ENCODE measurements at places on chromosomes 2 and 18. TPM values are rescaled to one million over a fixed set of nuclear protein-coding genes. Genes with fewer than 3 reads are reported as not detected.

DNA sequence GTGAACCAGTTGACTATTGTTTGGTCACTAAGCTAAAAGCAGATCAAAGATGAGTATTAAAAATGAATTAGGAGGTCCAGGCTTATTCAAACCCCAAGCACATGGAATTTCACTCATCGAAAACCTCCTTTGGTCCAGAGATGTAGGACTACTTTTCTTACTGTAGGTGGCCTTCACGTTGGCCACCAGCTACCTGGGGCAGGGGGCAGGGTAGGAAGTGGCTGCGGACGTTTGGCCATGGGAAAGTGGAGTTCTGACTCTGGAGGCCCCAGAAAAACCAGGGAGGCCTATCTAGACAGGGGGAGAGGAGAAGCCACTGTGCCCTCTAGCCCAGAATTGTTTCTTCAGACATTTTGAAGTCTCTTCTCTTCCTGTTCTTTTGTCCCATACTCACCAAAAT is 31.8 kb upstream of the CABLES1 start:
- DNase-seq = no peak

DCDC2C gene
- polyA plus RNA-seq = 0.17 TPM

GRCh38 chr2:57821088-57821487 is 225.5 kb upstream of the VRK2 start:
- DNase-seq = no peak

LMAN2L gene
- polyA plus RNA-seq = 27.5 TPM

AAMP gene
- 89.4 TPM for polyA plus RNA-seq

- no peak for DNase-seq
Measured at GRCh38 chr2:162462911-162463310, 119.0 kb downstream of the GCA start.

DNA sequence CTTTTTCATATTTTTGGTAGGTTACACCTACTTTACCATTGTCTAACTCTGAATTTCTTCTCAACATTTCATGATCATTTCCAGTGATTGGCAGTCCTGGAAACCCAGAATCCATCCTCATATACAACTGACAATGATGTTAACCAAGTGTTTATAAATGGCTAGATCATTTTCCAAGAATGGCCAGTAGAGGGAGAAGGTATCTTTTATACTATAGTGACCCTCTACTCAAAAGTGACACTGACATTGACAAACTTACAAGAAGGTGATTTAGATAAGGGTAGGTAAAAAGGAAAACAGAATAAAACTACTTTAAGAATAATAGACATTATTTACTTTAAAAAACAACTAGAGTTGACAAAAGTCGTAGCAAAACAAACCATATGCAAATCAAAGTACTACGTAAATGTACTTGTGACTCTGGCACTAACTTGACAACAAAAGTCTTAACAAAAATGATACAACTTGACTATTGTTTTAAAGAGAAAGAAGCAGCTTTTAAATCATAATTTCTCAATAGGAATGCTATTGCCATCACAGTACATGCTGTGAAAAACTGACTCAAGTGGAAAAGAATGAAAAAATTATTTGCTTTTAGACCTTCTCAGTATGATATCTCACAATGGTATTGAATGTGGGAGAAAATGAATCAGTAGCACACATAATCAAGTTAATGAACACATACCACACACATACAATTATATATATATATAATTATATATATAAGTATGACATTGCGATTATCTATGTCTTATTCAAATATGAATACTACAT is 76.6 kb upstream of the GRB14 start:
- DNase-seq = no peak

DNA sequence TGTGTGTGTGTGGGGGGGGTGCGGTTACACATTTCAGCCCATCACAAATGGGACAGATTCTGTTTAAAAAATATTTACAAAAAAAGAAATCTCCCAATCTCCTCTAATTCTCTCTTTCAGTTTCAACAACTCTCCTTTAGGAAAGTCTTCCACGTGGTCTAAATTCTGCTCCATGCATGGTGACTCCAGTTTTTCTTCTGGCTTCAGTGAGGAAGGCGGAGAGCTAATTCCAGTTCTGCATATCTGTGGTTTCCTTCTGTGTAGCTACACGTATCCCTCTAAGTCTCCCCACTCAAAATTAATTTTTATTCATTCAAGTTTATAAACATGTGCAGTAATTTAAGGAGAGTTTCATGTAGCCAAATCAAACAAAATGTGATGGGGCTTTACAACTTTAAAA is 111.6 kb downstream of the SLC4A3 start:
- DNase-seq = no peak

DNA sequence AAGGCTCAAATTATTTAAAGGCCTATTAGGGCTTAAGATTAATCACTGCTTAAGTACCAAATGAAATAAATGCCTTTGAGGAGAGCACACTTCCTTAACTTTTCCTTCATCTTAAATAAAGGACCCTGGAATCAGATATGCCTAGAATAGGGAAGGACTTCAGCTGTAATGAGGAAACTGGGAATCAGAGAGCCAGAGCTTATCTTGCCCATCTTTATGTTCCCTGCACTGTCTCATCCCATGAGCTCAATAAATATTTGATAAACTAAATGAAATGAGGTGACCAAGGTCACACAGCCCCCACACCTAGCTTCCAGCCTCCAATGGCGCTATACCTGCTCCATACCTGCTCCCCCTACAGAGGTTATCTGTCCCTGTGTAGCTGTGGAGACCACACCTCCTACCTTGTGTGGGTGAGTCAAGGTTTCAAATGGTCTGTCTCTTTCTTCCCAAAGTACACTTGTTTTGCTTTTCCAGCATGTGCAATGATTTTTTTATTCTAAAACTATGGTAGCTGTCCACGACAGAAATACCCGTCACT is 23.4 kb upstream of the NEDD4L start:
- DNase-seq = no peak

DNA sequence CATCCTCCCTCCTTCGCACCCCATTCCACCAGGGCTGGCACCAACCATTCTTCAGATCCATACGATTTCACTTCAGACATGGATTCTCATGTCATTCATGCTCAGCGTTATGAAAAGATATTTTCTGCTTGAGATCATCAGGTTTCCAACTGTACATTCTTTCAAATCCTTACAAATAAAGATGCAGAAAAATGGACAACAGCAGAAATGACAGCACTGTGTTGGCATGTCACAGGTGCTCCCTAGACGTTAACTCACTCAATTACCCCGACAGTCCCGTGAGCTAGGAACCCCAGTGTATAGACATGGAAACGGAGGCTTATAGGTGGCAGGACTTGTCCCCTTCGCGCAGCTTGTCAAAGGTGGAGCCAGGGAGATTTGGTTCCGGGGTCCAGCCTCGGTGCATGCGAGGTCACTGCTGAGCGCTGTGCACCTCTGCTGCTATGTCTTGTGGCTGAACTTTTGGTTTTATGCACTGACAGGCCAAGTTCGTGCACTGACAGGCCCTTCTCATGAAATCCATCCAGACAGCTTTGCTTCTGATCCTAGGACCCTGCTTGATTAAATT is 17.7 kb downstream of the FHL2 start:
- DNase-seq = no peak

DNAH7 gene
- polyA plus RNA-seq = 0.32 TPM

DNA sequence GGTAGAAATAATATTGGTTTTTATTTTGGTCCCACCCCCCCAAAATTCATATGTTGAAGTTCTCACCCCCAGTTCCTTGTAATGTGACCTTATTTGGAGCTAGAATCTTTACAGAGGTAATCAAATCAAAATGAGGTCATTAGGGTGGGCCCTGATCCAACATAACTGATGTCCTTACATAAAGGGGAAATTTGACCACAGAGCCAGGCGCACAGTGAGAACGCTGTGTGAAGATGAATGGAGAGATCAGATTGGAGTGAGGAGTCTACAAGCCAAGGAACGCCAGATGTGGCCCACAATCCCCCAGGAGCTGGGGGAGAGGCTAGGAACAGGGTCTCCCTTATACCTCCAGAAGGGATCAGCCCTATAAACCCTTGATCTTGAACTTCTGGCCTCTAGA is 31.6 kb upstream of the TRIB2 start:
- peak; percentile 11 for DNase-seq

- DNase-seq = no peak
Measured at GRCh38 chr2:9519250-9519649, 36.4 kb downstream of the ADAM17 start.

DNA sequence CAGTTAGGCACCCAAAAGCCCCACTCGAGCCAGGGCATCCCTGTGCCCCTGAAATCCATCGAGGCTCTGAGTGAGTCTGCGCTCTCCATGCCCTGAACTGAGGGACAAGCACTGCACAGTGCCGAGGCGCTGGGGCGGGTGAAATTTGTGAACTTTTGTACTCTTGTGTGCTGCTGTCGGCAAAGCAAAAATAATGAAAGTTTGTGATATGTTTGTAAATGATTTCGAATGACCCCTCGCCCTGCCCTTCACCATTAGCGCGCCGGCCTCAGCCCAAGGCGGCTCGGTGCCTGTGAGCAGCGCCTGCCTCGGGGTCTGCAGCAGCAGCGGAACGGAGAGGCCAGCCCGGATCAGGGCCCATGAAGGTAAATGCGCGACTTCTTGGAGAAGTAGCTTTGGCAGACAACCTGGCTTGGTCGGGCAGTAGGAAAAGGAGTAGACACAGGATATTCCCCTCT is 1.8 kb upstream of the HOXD4 start:
- no peak for DNase-seq
